ENCODE measurements at places on chromosomes 1 and 21. TPM values are rescaled to one million over a fixed set of nuclear protein-coding genes. Genes with fewer than 3 reads are reported as not detected.

The LEPR gene
- total RNA-seq, result 138 TPM

The PADI2 gene
- 21.2 TPM for total RNA-seq

The C8B gene
- total RNA-seq, result not detected

DNA sequence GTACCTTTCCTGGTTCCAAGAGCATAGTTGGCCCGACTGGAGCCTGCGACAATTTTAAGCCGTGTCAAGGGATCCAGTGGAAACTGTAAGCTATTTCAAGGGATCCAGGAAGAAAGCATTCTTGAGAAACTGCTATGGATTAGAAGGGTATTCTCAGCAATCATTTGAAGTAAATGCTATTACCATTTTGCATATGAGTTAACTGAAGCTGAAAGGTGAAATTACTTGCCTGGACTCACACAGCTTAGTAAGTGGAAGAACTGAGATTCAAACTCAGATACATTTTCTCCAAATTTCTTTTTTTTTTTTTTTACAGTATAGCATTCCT, 589 bp downstream of the ZNF684 start:
- no peak for DNase-seq

GRCh38 chr21:31866077-31866511, 6.7 kb upstream of the HUNK start:
- DNase-seq, result peak; percentile 92

DNA sequence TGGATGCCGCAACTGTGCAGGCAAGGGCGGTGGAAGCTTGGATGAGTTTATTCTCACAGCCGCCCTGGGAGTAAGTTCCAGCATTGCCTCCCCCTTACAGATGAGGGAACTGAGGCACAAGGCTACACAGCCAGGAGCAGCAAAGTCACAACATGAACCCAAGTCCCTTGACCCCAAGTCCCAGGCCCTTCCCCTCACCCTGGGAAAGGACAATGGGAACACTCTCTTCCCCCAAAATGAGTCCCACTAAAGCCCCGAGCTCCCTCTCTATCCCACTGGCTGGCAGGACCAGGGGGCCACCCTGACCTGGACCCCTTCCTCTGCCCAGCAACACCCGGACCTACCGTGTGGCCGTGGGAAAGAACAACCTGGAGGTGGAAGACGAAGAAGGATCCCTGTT, 3.9 kb downstream of the CTRC start:
- no peak for DNase-seq

DNA sequence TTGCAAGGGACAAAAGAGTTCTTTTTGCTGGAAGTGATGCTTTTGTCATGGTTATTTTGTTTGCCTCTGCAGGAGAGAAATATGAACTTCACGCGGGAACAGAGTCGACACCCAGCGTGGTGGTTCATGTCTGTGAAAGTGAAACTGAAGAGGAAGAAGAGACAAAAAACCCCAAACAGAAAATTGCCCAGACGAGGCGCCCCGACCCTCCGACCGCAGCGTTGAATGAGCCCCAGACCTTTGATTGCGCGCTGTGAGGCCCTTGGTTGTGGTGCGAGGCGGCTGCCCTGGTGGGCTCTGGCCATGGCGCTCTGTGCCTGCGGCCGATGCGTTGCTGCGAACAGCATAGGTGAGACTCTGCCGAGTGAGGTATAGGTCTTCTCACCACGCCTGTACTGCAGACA, 20.9 kb upstream of the NCMAP start:
- no peak for DNase-seq

Data from sciatic nerve (tissue), 2 donors.